H1 (cell line): ENCODE measurements at places on chromosomes 3 and 15. TPM values are rescaled to one million over a fixed set of nuclear protein-coding genes. Genes with fewer than 3 reads are reported as not detected.

- H3K36me3 ChIP-seq, result no peaks in the 10 kb centered on the region
- peaks cover 3% of the 10 kb centered on the region; the same call in 1 of the 2 replicates for H3K4me1 ChIP-seq
- DNase-seq, result no peak
- H3K27me3 ChIP-seq, result no peaks in the 10 kb centered on the region
Measured at GRCh38 chr15:62935300-62936081, 107.1 kb upstream of the TPM1 start.

SLC28A2 gene
- total RNA-seq, result not detected in 2 replicates

GRCh38 chr15:25989327-25989726, 126.2 kb upstream of the ATP10A start:
- no peaks in the 10 kb centered on the region for H3K27me3 ChIP-seq
- H3K4me1 ChIP-seq, result no peaks in the 10 kb centered on the region
- H3K36me3 ChIP-seq, result no peaks in the 10 kb centered on the region
- DNase-seq, result peak; percentile 19
- no peak overlapping the region for H3K27ac ChIP-seq
- H3K4me3 ChIP-seq, result no peak overlapping the region

DNA sequence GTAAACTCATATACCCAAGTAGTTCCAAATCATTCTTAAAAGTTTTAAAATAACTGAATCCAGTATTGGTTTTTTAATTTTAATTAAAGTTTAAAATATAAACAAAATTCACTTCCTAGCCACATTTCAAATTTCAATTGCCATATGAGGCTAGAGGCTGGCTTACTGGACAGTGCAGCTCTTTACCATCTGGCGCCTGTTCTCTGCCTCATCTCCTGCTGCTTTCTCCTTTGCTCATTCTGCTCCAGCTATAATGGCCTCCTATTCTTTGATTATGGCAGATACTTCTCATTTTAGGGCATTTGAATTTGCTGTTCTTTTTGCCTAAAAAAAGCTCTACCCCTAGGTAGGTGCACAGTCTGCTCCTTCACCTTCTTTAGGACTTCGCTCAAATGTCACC, 19.1 kb downstream of the ARMC8 start:
- no peaks in the 10 kb centered on the region for H3K27me3 ChIP-seq
- H3K4me3 ChIP-seq, result no peak overlapping the region
- no peaks in the 10 kb centered on the region for H3K36me3 ChIP-seq
- H3K4me1 ChIP-seq, result peaks cover 2% of the 10 kb centered on the region; the same call in 1 of the 2 replicates

DNA sequence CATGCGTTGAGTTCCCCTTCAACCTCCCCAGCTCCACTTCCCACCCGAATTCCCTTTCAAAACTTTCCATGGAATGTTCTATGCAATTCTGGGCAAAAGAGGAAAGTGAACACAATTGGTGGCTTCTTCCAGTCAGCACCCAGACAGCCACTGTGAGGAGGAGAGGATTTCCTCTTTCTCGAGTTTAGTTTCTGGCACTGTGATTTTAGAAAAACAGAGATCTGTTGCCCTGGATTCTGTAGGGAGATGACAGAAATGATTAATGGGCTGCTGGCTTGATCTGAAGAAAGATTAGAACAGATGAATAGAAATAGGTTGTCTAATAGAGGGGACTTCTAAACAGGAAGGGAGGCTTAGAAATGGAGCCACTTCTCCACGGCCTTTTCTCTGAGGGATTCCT, 172.0 kb downstream of the MCTP2 start:
- DNase-seq, result no peak
- H3K27me3 ChIP-seq, result no peaks in the 10 kb centered on the region
- no peak overlapping the region for H3K27ac ChIP-seq
- no peak overlapping the region for H3K4me3 ChIP-seq
- no peaks in the 10 kb centered on the region for H3K36me3 ChIP-seq

CD86 gene
- 0.30 and 0.40 TPM in 2 replicates for total RNA-seq

MASP1 gene
- total RNA-seq, result 2.7 and 3.2 TPM in 2 replicates

DNA sequence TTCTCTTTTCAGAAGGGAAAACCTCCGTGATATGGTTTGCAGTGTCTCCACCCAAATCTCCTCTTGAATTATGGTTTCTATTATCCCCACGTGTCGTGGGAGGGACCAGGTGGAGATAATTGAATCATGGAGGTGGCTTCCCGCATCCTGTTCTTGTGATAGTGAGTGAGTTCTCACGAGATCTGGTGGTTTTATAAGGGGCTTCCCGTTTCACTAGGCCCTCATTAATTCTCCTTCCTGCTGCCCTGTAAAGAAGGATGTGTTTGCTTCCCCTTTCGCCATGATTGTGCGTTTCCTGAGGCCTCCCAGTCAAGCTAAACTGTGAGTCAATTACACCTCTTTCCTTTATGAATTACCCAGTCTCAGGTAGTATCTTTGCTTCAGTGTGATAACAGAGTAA, 692.7 kb upstream of the GRM7 start:
- no peak overlapping the region for H3K27ac ChIP-seq
- no peak for DNase-seq
- H3K27me3 ChIP-seq, result no peaks in the 10 kb centered on the region
- H3K4me3 ChIP-seq, result no peak overlapping the region
- no peaks in the 10 kb centered on the region for H3K4me1 ChIP-seq
- H3K36me3 ChIP-seq, result no peaks in the 10 kb centered on the region

PLSCR2 gene
- not detected in 2 replicates for total RNA-seq

KBTBD8 gene
- 23.9 and 26.0 TPM in 2 replicates for total RNA-seq

DNA sequence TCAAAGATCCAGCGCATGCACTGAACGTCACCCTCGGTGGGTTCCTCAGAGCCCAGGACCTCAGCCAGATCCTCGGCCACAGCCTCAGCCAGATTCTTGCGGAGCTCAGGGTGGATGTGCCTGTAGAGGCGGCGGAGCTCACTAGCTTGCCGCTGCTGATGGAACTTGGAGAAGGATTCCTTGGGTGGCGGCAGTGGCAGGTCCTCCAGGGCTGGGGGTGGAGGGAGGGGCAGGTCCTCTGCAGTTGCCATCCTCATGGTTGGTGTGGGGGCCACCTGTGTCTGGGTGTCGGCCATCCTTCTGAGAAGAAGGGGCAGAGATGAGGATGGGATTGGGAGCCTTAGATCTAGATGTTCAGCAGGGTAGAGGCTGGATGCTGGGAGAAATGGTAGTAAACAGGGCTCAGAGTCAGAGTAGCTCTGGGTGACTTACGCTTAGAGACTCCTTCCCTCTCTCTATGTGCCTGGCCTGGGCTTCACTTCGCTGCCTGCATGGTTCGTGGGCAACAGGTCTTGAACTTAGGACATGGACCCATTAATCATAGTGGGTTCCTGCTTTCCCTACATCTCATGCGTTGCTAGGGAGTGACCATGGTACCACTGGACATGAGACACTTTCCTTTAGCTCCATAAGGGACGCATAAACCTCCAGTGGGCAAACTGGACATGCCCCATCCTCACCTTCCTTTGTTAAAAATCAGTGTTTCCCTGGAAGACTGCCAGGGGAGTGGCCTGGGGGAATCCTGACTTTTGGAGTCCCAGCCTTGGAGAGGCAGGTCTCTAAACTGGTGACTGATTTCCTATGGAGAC, 3.0 kb downstream of the XIRP1 start:
- H3K27me3 ChIP-seq, result no peaks in the 10 kb centered on the region
- H3K36me3 ChIP-seq, result no peaks in the 10 kb centered on the region
- DNase-seq, result no peak
- H3K27ac ChIP-seq, result no peak overlapping the region
- no peak overlapping the region for H3K4me3 ChIP-seq

DNA sequence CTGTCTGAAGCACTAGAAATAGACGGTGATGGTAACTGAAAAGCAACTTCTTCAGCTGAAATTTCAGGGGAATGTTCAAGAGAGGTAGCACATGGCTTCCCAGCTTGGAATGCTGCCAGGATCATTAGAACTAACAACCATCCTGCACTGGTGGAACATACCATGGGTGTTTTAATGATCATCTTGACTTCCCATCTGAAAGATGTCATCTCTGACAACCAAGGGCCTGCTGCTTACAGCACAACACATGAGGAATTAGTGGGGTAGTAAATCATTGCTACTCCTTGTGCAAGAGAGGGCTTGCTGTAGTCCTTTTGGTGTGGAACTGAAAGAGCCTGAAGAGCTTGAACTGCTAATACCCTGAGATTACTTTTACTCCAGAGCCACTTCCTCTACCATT, 853.7 kb downstream of the MCTP2 start:
- no peak for DNase-seq
- H3K4me3 ChIP-seq, result no peak overlapping the region
- no peaks in the 10 kb centered on the region for H3K36me3 ChIP-seq

DNA sequence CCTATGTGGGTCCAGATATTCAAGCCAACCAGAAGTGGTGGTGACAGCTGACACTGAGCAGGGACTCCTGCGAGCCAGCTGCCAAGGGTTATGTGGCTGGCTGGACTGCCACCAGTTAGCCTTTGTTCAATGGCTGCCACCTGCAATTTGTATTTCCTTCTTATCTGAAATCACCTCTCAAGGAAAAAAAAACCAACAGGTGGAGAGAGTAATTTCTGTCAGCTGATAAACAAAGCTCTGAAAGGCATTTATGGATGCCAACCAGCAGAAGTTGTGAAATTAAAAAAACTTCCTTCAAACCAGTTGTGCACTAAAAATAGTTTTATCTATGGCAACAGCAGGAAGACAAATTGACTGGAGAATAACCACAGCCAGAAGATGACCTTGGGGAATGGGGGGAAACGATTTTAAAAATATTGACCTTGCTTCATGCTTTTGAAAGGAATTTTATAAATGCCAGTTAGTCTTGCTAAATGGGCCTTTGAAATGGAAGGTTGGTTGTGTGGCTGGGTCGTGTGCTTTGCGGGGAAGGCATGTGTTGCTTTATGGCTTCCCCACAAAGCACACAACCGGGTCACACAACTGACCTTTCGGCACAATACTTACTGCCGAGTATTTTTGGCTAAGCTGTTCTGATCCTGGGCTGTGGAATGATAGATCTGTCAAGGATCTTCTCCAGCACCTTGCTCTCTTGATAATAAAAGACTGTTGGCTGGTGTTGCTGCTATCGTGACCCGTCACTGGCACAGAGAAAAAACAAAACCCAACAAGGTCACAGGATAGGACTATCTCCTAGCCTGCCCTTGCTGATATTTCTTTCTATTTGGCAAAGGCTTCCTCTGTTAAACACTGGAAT, 3.5 kb downstream of the MYZAP start:
- H3K27me3 ChIP-seq, result peaks cover 18% of the 10 kb centered on the region; the same call in 1 of the 2 replicates
- H3K4me3 ChIP-seq, result no peak overlapping the region
- no peaks in the 10 kb centered on the region for H3K36me3 ChIP-seq
- no peak overlapping the region for H3K27ac ChIP-seq
- H3K4me1 ChIP-seq, result peaks cover 6% of the 10 kb centered on the region
- no peak for DNase-seq

ACY1 gene
- 45.5 and 48.3 TPM in 2 replicates for total RNA-seq

C3orf52 gene
- 13.1 and 13.2 TPM in 2 replicates for total RNA-seq
